ENCODE measurements at places on chromosomes 5 and 9. TPM values are rescaled to one million over a fixed set of nuclear protein-coding genes. Genes with fewer than 3 reads are reported as not detected.
A peak's percentile ranks its signal among the peaks of the same experiment; 100 is the strongest.

DNA sequence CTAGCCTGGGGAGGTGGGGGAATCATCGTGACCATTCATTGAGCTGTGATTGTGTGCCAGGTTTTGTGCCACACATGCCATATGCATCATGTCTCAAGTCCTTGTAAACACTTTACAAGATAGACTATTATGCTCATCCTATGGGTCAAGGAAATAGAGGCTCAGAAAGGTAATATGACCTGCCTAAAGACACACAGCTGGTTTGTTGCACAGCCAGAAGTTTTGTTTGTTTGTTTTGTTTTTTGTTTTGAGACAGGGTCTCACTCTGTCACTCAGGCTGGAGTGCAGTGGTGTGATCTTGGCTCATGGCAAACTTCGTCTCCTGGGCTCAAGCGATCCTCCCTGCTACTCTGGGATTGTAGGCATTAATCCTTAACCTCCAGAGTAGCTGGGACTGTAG lies 21.4 kb upstream of the CRB2 start:
- no peak overlapping the region for H3K4me3 ChIP-seq
- H3K4me1 ChIP-seq = peaks cover 3% of the 10 kb centered on the region
- no peaks in the 10 kb centered on the region for H3K27me3 ChIP-seq
- no peaks in the 10 kb centered on the region for H3K36me3 ChIP-seq

DNA sequence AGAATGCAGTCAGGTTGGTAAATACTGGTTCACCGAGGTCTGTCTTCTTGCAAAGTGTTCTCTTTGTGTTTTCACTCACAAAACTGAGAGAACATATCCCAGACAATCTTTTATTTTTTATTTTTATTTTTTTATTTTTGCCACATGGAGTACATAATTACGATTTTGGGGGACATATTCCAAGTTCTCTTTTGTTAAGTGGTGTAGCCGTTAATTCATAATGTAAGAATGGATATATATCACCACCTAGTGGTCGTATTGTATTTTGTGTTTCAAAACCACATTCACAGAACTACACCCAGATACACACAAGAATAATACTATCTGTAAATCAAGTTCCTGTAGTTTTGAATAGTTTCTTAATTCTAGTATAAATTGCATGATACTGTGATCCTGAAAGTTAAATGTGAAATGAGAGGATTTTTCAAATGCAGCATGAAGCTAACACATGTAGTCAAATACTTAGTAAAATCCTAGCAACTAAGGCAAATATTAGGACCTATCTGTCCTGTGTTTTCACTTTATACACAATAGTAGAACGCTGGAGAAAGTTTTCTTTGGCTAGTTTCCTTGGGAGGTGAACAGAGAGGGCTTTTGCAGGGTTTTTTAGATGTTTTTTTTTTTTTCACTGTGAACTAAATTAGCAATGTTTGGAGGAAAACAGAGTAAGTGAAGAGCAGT lies 92.7 kb downstream of the VCAN start:
- DNase-seq = no peak
- no peaks in the 10 kb centered on the region for H3K4me1 ChIP-seq
- no peaks in the 10 kb centered on the region for H3K27me3 ChIP-seq
- peaks cover 20% of the 10 kb centered on the region for H3K36me3 ChIP-seq

DNA sequence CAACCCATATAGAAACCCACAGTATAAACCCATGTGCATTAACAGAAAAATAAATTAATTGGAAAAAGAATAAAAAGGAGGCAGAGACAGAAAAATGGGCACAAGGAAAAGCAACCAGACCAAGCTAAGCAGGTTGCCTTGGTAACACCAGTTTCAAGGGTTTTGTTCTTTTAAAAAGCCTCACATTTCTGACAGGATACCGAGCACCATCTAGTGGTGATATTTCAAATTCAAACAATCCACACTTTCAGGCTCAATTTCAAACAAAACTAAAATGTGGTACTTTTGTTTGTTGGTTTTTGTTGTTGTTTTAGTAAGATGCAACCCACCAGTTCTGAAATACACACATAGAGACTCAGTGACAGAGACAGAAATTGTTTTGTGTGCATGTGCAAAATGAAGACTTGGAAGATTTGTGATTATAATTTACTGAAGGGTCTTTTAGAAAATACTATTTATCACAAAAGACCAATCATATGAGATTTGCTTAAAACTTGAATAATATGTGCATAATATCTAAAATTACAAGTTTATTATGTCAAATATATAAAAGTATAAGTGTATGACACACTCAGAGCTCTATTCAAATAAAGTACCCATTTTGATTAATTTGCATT lies 318.2 kb downstream of the SLCO4C1 start:
- H3K4me3 ChIP-seq = no peak overlapping the region
- no peak overlapping the region for H3K27ac ChIP-seq
- H3K4me1 ChIP-seq = no peaks in the 10 kb centered on the region
- no peaks in the 10 kb centered on the region for H3K27me3 ChIP-seq

DNA sequence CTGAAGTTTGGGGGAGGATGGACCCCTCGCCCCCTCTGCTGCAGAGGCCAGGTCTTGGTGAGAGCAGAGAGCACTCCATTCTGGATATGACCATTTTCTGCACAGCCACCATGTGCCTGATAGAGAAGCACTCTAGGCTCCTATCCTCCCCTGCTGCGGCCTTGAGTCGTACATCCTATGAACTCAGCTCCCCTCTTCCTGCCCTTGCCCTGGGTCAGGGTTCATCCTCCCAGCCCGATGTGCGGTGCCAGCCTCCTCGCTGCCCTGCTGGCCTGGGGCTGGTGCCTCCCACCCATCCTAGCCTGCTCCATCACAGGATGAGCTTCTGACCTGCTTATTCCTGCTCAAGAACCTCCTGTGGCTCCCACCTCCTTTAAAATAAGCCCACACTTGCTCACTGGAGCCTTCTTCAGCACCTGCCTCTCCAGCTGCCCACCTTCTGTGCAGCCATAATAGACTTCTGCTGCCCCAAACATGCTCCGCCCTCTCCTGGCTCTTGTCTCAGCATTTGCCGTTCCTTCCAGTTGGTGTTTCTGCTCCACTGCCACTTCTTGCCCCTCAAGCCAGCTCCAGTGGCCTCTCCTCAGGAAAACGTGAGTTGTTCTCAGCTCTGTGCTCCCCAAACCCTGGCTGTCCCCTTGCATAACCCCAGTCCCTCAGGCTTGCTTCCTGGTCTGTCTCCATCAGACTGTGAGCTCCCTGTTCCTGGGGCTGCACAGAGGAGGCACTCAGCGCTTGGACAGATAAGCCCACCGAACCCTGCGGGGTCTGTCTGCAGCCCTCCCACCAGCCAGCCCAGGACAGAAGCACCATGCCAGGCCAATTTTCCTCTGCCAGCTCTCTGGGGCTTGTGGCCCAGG lies 22.3 kb upstream of the TTLL11 start:
- peak overlapping the region; percentile 51 for H3K27ac ChIP-seq
- H3K4me3 ChIP-seq = no peak overlapping the region
- H3K27me3 ChIP-seq = no peaks in the 10 kb centered on the region
- no peaks in the 10 kb centered on the region for H3K36me3 ChIP-seq
- no peak for DNase-seq

GRCh38 chr9:134605351-134605965 lies 36.1 kb upstream of the COL5A1 start:
- no peaks in the 10 kb centered on the region for H3K4me1 ChIP-seq
- no peak overlapping the region for H3K27ac ChIP-seq
- no peaks in the 10 kb centered on the region for H3K27me3 ChIP-seq
- no peak overlapping the region for H3K4me3 ChIP-seq

Gene VCAN
- 393 TPM for total RNA-seq

DNA sequence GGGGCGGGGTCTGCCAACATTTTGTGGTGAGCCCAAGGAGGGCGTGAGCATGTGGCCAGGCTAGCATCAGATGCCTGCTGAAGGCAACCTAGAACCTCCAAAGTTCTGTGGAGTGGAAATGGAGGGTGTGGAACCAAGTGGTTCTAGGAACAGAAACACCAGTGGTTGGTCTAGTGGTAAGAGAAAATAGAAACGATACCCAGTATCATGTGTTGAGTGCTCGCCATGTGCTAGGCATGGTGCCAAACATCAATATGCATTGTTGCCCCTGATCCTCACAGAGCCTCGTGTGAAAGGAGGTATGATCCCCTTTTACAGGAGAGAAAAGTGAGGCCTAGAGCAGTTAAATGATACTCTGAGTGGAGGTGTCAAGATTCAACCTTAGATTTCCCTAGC lies 31.5 kb upstream of the MVB12B start:
- no peaks in the 10 kb centered on the region for H3K27me3 ChIP-seq
- H3K4me1 ChIP-seq = no peaks in the 10 kb centered on the region
- DNase-seq = no peak
- no peak overlapping the region for H3K27ac ChIP-seq

DNA sequence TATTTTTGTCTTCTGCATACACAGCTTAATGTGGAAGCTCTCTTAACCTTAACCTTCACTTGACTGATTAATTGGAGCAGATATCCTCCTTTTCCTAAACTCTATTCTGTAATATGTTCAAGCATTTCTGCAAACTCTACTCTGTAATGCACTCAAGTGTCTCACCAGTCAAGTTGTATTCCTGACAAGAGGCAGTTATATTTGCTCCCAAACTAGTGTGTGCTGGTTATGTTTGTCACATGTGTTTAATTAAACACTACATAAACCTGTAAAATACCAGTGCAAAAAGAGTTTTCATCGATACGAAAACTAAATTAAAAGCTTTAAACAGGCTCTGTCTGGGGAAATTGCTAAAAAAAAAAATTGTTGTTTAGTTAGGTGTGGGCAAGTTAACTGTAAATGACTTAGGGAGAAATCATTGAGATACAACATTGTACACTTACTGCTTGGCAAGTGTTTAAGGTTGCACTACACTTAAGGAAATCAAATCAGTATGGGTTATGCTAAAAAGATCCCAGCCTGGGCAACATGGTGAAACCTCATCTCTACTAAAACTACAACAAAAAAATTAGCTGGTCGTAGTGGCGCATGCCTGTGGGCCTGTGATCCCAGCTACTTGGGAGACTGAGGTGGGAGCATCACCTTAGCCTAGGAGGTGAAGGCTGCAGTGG lies 6.7 kb downstream of the FAF2 start:
- DNase-seq = no peak
- H3K4me1 ChIP-seq = no peaks in the 10 kb centered on the region
- H3K4me3 ChIP-seq = no peak overlapping the region
- H3K36me3 ChIP-seq = peaks cover 15% of the 10 kb centered on the region
- H3K27ac ChIP-seq = no peak overlapping the region

Gene STOM
- total RNA-seq = 60.4 TPM

GRCh38 chr5:54628050-54628449 lies 110.5 kb downstream of the SNX18 start:
- no peak for DNase-seq
- H3K4me1 ChIP-seq = no peaks in the 10 kb centered on the region
- no peaks in the 10 kb centered on the region for H3K36me3 ChIP-seq
- no peak overlapping the region for H3K4me3 ChIP-seq

DNA sequence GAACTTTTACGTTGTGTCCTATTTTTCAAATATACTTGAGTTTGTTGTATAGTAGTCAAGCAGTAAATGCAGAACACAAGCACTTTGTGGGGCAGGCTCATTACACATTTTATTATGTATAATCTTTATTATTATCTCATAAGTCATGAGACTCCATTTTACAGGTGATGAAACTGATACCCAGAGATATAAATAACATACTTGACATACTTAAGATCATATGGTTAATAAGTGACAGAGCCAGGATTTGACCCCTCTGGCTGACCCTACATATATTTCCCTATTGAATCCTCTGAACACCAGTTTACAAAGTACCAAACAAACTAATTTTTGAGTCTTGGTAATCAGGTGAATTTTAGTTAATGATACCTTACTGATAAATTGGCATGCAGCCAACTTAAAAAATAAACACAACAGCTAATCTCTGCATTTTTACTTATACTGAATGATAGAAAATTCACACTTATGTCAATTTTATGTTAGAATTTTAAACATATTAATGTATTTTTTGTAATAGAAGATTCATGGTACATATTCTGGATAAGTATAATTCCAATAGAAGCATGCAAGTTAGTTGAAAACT lies 305.0 kb upstream of the MEF2C start:
- H3K27ac ChIP-seq = no peak overlapping the region
- DNase-seq = no peak
- H3K4me1 ChIP-seq = no peaks in the 10 kb centered on the region

Gene PLCXD3
- 0.10 TPM for total RNA-seq

DNA sequence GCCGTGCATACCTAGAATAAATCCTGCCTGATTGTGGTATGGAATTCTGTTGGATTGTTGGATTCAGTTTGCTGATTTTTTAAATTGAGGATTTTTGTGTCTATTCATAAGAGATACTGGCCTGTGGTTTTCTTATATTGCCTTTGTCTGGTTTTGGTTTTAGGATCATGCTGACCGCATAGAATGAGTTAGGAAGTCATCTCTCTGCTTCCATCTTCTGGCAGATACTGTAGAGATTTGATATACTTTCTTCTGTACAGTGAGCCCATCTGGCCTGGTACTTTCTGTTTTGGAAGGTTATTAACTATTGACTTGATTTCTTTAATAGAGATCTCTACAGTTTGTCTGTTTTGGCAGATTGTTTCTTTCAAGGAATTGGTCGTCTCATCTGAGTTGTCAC lies 14.7 kb downstream of the CEP72 start:
- peaks cover 30% of the 10 kb centered on the region for H3K36me3 ChIP-seq
- no peaks in the 10 kb centered on the region for H3K27me3 ChIP-seq
- H3K4me3 ChIP-seq = no peak overlapping the region
- no peak overlapping the region for H3K27ac ChIP-seq
- no peak for DNase-seq

DNA sequence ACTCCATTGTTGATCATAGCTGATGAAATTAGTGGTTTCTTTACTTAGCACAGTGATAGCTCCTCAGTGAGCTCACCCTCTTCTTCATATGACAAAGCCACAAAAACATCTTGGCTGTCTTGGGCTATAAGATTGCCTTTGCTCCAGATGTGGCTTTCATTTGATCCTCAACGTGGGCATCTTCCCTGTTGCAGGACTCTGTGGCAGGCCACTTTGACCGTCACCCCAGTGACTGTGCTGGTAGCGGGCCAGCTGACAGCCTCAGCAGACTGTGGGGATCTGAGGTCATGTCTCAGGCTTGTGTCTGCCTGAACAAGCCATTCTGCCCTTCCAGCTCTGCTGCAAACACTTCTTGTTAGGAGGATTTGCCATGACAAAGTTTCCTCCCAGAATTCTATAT lies 422.2 kb downstream of the NR2F1-AS1 start:
- H3K27ac ChIP-seq = no peak overlapping the region
- no peaks in the 10 kb centered on the region for H3K36me3 ChIP-seq
- no peaks in the 10 kb centered on the region for H3K27me3 ChIP-seq

Gene ZBTB5
- 14.5 TPM for total RNA-seq

Gene CCDC152
- total RNA-seq = 10.2 TPM

Gene PLEKHG4B
- 43.6 TPM for total RNA-seq

Gene FEM1C
- total RNA-seq = 17.7 TPM

Gene LURAP1L
- 1.6 TPM for total RNA-seq

Gene PIP5K1B
- 6.1 TPM for total RNA-seq

GRCh38 chr9:74783408-74783807 lies 104.3 kb downstream of the TRPM6 start:
- H3K4me3 ChIP-seq = no peak overlapping the region
- H3K27me3 ChIP-seq = no peaks in the 10 kb centered on the region
- no peak overlapping the region for H3K27ac ChIP-seq
- no peaks in the 10 kb centered on the region for H3K4me1 ChIP-seq
- no peaks in the 10 kb centered on the region for H3K36me3 ChIP-seq
- DNase-seq = no peak

GRCh38 chr5:148931453-148932057 lies 105.1 kb downstream of the ADRB2 start:
- H3K27ac ChIP-seq = no peak overlapping the region
- no peak overlapping the region for H3K4me3 ChIP-seq
- DNase-seq = no peak
- peaks cover 4% of the 10 kb centered on the region for H3K4me1 ChIP-seq
- H3K27me3 ChIP-seq = no peaks in the 10 kb centered on the region

GRCh38 chr5:53819482-53819881 lies 259.0 kb downstream of the NDUFS4 start:
- H3K36me3 ChIP-seq = no peaks in the 10 kb centered on the region
- no peaks in the 10 kb centered on the region for H3K4me1 ChIP-seq
- no peak for DNase-seq
- no peaks in the 10 kb centered on the region for H3K27me3 ChIP-seq

All from H1 (cell line).